ENCODE measurements at places on chromosomes 11 and 22. TPM values are rescaled to one million over a fixed set of nuclear protein-coding genes. Genes with fewer than 3 reads are reported as not detected.

DNA sequence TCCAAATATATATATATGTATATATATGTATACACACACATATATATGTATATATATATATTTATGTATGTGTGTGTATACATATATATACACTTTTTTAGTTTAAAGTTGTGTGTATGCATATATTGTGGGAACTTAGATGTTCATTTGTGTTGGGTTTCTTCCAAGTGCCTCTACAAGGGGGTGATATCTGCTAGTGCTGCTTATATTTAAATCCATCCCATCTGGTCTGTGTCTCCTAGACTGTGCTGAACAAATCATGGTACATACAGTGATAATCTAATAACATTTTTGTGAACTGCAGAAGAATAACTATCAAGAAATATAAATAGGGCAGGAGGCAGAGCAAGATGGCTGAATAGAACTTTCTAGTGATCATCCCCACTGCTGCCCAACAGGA is 696.4 kb downstream of the LRRC4C start:
- no peak overlapping the region for H3K4me3 ChIP-seq
- no peak for DNase-seq
- no peaks in the 10 kb centered on the region for H3K27me3 ChIP-seq
- no peaks in the 10 kb centered on the region for H3K36me3 ChIP-seq
- H3K4me1 ChIP-seq = no peaks in the 10 kb centered on the region
- no peak overlapping the region for H3K27ac ChIP-seq

DNA sequence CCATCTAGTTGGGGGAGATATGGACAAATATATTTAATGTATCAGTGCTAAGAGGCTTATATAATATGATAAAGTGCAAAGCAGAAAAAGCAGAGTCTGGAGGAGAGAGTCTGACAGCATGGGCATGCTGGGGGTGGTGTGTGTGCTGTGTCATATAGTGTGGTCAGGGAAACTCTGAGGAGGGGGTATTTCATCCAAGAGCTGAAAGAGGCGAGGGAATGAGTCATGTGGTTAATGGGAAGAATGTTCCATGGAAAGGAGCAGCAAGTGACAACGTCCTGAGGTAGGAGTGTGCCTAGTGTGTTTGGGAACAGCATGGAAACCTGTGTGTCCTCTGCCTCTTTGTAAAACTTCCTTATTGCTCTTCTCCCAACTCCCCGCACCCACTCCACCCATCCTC is 38.0 kb downstream of the EIF3F start:
- H3K27ac ChIP-seq = no peak overlapping the region
- DNase-seq = no peak

DNA sequence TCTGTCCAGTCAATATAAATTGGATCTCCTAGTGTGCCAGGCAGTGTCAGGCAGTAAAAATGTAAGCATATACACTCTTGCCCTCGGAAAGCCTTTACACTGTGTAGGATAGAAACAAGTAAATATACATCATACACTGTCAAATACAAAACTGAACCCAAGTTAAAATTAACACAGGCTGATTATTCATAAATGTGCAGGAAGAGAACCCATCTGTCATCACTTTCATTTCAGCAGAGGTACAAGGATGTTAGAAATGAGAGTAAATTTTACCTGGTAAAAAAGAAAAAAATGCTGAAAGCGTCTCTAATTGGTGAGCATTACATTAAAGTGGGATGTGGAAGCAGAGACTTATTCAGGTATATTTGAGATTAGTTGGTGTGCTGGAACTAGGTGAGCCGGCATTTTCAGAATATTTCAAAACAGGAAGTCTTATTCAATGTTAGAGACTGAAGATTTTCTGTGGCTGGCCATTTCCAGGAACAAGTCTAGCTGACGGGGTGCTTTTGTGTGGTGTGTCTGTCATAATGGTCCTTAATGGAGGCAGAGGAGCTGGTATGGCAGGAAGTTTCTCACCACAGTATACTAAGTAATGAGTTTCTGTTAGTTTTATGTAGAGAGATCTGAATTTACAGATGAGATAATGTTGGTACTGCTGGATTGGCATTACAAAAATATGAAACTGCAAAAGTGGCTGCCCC is 192.6 kb downstream of the CASP12 start:
- H3K27ac ChIP-seq = peak overlapping the region; percentile 94
- peak; percentile 93 for DNase-seq
- H3K27me3 ChIP-seq = no peaks in the 10 kb centered on the region
- H3K4me1 ChIP-seq = peaks cover 42% of the 10 kb centered on the region
- H3K4me3 ChIP-seq = peak overlapping the region; percentile 86

DNA sequence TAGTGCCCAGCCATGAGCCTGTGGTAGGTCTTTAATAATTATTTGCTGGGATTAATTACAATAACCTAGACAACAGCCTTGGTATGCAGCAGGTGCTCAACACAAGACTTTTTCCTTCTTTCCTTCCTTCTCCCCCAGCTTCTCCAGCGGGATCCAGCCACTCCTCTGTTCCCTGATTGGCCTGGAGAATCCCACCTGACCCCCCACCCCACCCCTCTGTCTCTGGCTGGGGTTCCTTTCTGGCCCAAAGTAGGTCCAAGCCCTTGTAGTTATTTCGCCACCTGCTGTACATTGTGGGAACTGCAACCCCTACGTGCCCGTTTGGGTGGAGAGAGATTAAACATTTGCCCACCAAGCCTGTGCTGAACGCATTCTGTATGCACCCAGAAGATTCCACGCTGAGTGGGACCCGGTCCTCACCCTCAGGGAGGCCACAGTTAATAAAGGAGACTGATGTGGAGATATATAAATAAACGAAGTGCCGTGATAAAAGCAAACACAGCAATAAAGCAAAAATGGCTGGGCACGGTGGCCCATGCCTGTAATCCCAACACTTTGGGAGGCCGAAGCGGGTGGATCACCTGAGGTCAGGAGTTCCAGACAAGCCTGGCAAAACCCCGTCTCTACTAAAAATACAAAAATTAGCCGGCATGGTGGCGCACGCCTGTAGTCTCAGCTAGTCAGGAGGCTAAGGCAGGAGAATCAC is 32.1 kb upstream of the DGKZ start:
- H3K27ac ChIP-seq = no peak overlapping the region
- DNase-seq = peak; percentile 93
- H3K4me1 ChIP-seq = peaks cover 14% of the 10 kb centered on the region
- no peak overlapping the region for H3K4me3 ChIP-seq

- H3K4me1 ChIP-seq = no peaks in the 10 kb centered on the region
- H3K27me3 ChIP-seq = no peaks in the 10 kb centered on the region
- no peak for DNase-seq
- no peak overlapping the region for H3K27ac ChIP-seq
Observed at GRCh38 chr11:79702303-79702702, 261.5 kb upstream of the TENM4 start.

Gene TIMP3
- total RNA-seq = not detected

Gene BEST1
- not detected for total RNA-seq

Gene SLC25A18
- not detected for total RNA-seq
